ENCODE measurements at places on chromosomes 4 and X.

DNA sequence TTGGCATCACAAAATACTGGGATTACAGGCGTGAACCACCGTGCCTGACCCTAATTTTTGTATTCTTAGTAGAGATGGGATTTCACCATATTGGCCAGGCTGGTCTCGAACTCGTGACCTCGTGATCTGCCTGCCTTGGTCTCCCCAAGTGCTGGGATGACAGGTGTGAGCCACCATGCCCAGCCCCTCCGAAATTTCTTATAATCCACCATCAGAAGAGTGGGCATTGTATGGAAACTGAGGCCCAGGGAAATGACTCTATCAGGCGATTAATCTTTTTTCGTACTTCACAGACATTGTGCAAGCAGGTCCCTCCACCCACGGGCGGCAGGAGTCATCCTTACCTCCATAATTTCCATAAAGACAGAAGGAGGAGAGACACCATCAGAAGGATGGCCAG is 16.0 kb downstream of the CRLF2 start:
- no peak for DNase-seq

DNA sequence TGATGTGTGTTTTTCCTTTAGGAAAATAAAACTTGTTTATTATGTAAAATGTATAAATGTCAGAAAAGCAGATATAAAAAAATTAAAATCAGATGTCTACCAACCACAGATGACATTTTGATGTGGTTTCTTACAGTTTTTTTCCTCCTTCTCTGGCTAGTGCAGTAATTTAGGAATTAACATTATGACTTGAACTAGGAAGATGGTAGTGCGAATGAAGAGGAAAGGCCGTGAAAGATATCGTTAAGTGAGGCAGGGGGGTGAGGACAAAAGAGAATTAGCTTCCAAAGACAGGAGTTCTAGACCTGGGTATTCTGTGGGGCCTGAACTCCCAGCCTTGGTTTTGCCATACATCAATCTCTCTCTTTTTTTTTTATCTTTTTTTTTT is 98.0 kb downstream of the RBM47 start:
- no peak for DNase-seq

- no peak for DNase-seq
These were observed 158.4 kb downstream of the DCLK2 start for GRCh38 chr4:150236626-150237025.

GRCh38 chr4:47031011-47031678 is at the start of gene GABRB1:
GABRB1 (plus strand) TSS chr4:47031567.
- peak; percentile 79 for DNase-seq

GRCh38 chrX:100296183-100296753 is 113.8 kb downstream of the PCDH19 start:
- no peak for DNase-seq

- DNase-seq, result peak; percentile 19
These were observed 9.7 kb downstream of the GIMD1 start for GRCh38 chr4:106358899-106359298.

DNA sequence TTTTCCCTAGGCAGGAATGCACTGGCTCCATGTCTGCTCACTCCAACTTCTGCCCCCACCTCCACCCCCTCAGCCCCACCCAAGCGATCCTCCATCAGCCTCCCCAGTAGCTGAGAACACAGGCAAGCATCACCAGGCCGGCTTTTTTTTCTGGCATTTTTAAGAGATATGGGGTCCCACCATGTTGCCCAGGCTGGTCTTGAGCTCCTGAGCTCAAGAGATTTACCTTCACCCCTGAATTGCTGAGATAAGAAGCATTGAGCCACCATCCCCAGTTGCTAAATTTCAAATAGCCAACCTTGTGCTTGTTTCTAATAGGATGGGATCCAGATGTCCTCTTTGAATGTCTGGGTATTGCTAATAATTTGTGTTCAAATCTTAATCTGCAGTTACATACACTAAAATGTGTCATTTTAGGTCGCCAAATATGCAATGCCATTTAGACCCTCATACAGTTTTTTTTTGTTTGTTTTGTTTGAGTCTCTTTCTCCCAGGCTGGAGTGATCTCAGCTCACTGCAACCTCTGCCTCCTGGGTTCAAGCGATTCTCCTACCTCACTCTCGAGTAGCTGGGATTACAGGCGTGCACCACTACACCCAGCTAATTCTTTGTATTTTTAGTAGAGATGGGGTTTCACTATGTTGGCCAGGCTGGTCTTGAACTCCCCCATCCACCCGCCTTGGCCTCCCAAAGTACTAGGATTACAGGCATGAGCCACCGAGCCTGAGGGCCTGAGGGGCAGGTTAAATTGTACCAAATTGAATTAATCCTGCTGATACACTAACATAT is 8.8 kb downstream of the LARP7 start:
- DNase-seq, result no peak
